ENCODE measurements at places on chromosomes 16 and 17.

DNA sequence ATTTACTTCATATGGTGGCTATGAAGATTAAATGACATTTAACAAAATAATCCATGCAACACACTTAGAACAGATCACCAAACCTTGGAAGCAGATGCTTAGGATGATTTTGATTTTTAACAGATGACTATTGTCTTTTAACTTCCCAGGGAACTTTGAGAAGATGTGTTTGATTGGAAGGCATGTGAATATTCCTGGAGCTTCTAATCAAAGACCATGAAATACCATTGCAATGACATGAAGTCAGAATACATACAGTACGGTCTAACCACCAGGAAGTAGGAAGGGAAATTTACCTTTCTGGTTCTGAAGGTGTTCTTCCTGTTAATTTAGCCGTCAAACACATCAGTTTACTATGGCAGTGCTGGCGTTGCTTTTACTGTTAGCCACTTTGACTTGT is 414.9 kb downstream of the TMEM114 start:
- no peak for DNase-seq

- no peak for DNase-seq
These were observed 42.3 kb downstream of the BEAN1 start for GRCh38 chr16:66469291-66469946.

GRCh38 chr17:83054518-83055125 is 24.8 kb upstream of the METRNL start:
- no peak for DNase-seq

- no peak for DNase-seq
These were observed 33.1 kb upstream of the CDH15 start for GRCh38 chr16:89138513-89138795.

DNA sequence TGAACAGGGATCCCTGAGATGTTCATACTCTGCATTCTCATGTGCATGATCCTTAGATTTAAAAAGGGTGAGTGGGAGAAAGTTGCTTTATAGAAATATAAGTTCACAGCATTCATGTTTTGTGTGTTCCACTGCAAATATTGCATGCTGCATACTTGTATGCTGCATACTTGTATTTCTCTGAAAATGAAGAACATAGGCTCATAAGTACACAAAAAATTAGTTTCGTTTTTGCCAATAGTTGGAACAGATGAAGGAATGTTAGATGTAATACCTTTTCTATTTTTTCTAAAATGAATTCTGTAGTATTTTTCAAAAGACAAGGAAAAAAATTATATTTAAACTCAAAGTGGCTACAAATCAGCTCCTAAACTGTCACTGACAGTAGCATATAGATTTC is 79.0 kb downstream of the NFAT5 start:
- no peak for DNase-seq

DNA sequence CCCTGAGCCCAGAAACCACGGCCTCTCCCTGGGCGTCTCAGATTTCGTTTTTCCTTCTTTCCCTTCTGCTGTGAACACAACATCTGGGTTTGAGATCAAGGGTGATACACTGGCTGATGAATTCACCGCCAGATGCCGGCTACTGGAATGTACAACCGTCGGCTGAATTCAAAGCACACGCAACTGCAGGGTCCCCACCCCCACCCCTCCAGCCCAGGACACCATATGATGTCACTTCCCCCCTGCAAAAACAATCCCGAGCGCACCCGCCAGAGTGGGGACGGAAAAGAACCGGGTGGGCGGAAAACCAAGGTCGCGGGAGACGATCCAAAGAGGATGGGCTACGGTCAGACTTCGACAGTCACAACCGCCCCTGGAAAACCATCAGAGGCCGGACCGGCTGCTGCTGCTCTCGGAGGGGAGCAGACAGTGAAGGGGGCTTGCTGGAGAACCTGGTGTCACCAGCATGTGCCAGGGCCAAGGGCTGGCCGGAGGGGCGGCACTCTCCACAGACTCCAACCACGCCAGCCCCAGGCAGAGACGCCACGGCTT is 23.3 kb downstream of the CEP295NL start:
- no peak for DNase-seq

DNA sequence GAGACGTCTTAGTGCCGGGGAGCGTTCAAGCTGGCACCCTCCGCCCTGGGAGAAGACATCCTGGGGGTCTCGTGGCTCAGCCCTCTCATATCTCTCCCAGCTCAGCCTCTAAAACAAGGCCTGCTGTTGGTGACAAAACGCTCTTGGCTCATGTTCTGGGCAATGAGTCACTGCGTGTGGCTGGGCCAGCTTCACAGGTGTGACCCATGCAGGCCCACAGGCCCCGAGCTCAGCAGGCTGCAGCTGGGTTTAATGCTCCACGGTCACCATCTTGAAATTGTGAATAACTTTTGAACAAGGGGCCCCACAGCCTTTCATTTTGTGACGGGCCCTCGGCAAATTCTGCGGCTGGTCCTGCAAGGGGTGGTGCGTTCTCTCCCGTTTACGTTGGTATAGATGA is 22.4 kb downstream of the GAA start:
- no peak for DNase-seq

DNA sequence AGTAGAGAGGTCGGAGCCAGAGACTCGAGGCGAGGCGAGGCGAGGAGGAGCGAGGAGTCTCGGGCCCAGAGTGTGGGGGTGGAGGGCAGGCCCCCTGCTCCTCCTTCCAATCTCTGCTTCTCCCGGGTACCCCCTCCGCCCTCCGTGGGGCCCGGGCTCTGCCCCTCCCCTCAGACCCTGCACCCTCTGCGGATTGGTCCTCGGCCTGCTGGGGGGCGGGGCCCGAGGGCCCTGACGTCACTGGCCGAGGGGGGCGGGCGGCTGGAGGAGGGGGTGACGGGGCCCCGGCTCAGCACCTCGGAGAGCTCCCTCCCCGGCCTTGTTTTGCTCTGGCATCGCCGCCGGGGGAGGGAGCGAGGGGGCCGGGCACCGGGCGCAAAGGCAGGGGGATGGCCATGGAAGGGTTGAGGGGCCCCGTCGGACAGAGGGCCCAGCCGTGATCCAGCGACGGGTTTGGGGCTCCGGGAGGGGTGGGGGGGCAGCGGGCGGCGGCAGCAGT is at the start of gene RUNDC3A:
TSS of gene RUNDC3A (plus strand) at position 282 of the 499 bp plus-strand sequence. CDS start 232 bp downstream, outside the sequence.
- no peak for DNase-seq

All from cortex of kidney (tissue), 1 donor.